ENCODE measurements at places on chromosomes 13 and 19.

- DNase-seq = no peak
Observed at GRCh38 chr13:50401721-50402465, 386.6 kb downstream of the KCNRG start.

DNA sequence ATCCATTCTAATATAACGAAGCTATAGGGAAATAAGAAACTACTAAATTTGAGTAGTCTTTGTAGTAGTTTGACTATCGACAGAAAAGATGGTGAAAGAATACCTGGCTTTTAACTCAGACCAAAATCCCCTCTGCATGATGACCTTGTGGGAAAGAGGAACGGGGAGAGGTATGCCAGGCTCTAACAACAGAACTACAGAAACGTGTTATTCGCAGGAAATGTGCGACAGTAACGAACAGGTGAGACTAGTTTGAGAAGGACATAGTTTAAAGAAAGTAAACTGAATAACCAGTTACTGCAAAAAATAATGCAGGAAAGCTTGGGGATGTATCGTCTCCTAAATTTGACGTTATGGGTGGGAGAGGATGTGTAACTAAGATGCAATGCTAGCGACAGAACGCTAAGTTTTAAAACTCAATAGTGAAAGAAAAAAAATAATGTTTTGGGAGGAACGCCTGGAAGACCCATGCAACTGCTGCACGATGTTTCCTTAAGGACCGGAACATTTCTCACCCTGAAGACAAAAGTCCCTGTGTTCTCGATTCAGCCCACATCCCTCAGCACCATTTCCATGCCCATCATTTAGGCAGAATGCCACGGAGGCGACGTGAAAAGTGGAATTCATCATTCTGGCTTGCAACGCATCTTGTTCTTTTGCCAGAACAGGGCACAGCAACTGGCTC, 1.6 kb upstream of the RAP2A start:
- no peak for DNase-seq

DNA sequence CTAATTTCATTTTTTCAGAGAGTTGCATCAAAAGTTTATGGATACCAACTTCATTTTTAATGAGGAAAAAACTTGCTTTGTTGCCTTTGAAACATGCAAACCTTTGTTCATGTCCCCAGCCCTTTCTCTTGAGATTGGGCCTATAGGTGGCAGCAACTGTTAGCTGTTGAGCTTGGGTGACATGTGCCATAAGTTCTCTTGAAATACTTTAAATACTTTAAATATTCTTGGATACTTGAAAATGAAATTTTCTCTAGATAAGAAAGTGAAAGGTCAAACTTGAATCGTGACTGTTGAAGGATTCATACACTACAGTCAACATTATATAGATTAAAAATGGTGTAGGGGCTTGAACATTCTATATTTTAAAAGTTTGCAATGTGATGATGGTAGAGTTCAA, 294.9 kb downstream of the NDFIP2 start:
- DNase-seq = peak; percentile 7

- no peak for DNase-seq
Observed at GRCh38 chr13:21328836-21329477, 130.1 kb downstream of the ZDHHC20 start.

GRCh38 chr19:19203012-19203856, at the start of gene NR2C2AP:
TSS of gene NR2C2AP (minus strand) at chr19:19203414. CDS start at chr19:19203060, 354 bp downstream.
- DNase-seq = peak; percentile 93

DNA sequence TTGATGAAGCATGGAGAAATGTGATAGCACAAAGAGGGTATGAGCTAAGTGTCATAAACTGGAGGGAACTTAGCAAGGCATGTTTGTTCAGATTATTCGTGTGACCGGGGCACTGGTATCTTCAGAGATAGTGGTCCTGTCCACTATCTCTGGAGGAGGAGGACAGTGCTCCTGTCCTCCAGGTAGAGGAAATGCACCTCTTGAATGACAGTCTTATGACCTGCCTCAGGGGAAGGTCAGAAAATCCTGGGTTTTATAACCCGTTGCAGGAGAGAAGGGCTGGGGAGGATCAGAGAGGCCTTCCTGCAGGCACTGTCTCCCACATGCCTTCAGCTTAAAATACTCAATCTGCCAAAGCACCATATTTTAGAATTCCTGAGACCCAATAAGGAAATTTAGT, 213.5 kb upstream of the UBL3 start:
- DNase-seq = no peak

GRCh38 chr13:40522282-40522681, 144.2 kb downstream of the FOXO1 start:
- no peak for DNase-seq

GRCh38 chr19:8302734-8303133, 5.4 kb downstream of the CD320 start:
- no peak for DNase-seq

DNA sequence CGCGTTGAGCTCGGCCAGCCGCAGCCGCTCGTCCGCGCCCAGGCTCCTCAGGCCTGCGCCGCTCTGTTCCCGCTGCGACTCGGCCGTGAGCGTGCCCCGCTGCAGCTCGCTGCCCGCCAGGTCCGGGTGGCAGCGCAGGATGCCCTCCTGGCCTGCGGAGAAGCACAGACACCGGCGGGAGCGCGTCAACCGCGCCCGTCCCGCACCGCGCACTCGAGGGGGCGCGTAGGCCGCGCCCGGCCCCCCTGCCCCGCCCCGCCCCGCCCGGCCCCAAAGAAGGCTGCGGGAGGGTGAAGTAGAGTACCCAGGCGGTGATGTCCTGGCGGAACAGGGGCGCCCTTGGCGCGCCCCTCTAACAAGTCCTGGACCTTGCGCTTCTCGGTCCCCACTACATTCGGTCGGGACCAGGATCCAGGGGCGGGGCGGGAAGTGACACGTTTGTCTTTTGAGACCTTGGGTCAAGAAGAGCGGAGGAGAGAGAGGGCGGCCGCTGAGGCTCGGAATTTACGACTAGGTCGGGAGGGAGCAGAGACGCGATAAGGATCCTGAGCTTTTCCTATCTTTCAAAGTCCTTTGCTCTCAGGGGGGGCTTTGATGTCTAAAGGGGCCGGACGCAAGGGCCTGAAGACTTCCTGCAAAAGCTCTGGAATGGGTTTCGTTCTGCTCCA, 9.3 kb upstream of the CDX2 start:
- DNase-seq = no peak

DNA sequence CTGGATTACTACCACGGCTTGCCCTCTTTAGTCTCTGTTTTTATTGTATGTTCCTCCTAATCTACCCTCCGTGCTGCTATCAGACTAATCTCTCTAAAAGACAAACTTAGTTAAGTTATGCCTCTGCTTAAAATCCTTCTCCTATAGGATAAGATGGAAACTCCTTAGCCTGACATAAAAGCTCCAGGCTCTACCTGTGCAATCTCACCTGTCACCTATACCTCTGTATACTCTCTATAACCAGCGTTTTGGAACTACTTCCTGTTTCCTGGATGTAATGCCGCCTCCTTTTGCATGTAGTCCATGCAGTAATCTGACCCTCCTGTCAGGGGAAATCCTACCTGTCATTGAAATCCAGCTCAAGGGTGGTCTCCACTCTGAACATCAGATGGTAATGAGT, 41.2 kb downstream of the OLFM4 start:
- DNase-seq = no peak

Measured in HCT116 (cell line).